HL-60 (cell line): ENCODE measurements at places on chromosomes 2 and 18.

GRCh38 chr18:74114116-74114515, 33.5 kb downstream of the FBXO15 start:
- DNase-seq, result no peak

DNA sequence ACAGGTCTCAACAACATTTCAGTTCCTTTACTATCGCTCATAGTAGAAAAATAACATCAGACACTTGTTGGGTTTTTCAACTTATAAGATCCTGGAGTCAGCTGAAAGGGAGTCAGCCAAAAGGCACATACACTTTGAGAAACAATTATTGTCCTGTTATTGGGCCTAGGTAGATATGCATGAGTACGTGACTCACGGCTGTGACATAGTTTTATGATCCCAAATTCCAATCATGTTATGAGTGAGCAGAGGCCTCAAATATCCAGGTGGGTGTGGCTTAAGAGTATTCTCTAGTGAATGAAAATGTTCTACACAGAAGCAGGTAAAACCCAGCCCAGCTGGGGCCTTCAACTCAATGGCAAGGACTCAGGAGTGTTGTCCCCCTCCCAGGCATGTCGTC, 27.2 kb downstream of the SERPINB8 start:
- no peak for DNase-seq

DNA sequence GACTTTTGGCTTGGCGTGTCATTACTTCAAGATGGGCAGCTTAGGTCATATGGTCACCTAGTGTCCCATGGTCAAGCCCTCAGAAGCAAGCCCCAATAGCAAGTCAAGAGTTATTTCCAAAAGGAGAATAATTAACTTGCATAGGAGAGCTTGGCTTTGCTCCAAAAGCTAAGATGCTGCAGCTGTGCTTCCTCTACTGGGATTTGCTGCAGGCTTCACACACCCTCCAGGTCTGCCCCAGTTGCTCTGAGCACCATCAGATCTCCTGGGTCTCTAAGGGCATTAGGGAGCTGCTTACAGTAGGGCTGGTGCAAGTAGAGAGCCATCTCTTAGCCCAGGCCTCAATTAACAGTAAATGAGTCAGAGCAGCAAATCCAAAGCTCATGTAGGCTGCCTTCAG, 46.6 kb downstream of the THUMPD2 start:
- no peak for DNase-seq

GRCh38 chr18:3806656-3807055, 356.7 kb downstream of the TGIF1 start:
- no peak for DNase-seq

DNA sequence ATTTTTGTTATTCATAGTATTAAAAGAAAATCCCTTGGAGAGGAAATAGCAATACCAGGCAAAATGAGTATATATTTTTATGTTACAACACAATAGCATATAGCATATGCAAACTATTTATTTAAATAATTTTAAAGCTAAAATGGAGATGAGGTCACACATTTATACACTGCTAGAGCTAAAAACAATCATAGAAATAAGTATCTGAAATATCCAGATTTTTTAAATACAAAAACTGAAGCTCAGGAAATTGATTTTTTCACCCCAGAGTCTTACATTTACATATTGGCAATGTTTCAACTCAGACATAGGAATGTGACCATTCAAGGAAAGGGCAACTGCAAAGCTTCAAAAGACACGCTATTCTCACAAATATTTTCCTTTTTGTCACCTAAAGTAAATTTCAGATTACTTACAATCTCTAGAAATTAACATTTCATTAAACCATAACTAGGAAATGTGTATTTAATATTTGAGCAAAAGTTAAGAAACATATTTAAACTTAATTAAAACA, 8.9 kb downstream of the TFPI start:
- DNase-seq, result no peak

DNA sequence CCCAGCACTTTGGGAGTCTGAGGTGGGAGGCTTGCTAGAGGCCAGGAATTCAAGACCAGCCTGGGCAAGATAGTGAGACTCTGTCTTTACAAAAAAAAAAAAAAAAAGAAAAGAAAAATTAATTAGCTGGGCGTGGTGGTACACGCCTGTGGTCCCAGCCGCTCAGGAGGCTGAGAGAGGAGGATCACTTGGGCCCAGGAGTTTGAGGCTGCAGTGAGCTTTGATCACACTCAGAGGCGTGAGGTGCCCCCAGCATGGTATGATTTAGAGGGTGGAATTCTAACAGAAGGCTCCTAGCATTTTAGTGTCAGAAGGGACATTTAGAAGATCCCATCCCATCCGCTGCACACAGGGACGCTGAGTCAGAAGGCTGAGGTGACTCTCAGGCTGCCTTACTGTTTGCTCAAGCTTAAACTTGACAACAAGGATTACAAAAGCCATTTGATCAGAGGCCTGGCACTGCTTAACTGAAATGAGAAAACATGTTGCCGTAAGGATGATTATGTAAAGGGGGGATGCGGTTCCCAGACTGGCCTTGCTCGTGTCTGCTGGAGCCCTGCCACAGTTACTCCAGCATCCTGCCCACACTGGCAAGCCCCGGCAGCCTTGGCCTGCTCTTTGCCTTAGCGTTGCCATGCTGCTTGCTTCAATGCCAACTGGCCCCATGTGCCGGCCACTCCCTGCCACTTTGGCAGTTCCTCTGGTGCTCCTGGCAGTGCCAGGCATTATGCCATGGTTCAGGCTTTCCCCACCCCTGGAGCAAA, 45.6 kb upstream of the SLC1A4 start:
- DNase-seq, result no peak

- no peak for DNase-seq
Measured at GRCh38 chr2:10564876-10565445, 116.8 kb upstream of the ODC1 start.

DNA sequence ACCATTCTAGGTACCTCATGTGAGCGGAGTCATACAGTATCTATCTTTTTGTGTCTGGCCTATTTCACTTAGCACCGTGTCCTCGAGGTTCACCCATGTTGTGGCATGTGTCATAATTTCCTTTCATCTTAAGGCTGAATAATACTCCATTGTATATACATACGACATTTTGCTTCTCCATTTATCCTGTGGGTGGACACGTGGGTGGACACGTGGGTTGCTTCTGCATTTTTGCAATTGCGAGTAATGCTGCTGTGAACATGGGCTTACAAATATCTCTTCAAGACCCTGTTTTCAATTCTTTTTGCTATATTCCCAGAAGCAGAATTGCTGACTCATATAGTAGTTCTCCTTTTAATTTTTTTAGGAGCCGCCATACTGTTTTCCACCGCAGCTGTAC, 243.6 kb upstream of the EPAS1 start:
- DNase-seq, result no peak

DNA sequence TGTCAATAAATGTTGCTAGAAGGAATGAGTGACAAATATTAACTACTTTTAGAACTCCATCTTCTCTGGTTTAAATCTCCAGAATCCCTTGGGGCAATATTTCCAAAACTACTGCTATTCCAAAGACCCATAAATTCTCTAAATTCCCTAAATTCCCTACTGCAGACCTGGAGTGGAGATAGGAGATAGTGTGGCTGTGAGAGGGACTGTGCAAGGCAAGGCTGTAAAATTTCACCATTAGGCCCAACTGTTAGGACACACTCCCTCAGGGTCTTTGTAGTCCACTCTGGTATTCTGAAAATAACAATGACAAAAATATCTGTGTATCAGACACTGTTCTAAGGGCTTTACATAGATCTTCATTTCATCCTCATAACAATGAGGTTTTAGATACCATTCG, 67.9 kb downstream of the MYL12B start:
- DNase-seq, result no peak

DNA sequence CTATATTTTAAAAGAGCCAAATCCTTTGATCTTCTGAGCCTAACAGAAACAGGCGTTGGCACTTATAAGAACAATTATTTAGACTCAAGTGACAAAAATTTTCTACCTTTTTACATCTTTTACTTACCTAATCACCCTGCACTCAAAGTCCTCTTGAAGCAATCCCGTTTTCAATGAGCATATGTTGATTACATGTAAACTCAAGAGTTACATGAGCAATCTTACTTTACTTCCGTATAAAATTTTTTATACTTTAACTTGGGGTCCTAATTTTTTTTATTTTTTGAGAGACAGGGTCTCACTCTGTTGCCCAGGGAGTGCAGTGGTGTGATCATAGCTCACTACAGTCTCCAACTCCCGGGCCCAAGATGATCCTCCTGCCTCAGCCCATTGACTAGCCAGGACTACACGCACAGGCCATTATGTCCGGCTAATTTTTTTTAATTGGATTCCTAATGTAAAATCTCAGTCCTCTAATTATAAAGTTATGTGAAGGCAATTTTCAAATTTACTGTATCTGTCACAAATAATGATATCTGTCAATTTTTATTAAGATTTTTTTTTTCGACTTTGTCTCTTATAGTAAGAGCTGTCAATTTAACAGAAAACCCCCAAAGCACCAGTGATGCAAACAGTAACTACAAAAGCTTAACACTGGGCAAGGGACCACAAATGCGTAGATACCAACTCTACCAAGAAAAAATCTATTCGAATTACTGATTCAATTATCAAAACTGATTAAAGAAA, 19.1 kb upstream of the STPG4 start:
- no peak for DNase-seq

GRCh38 chr18:51614033-51614432, 416.6 kb upstream of the MEX3C start:
- no peak for DNase-seq

DNA sequence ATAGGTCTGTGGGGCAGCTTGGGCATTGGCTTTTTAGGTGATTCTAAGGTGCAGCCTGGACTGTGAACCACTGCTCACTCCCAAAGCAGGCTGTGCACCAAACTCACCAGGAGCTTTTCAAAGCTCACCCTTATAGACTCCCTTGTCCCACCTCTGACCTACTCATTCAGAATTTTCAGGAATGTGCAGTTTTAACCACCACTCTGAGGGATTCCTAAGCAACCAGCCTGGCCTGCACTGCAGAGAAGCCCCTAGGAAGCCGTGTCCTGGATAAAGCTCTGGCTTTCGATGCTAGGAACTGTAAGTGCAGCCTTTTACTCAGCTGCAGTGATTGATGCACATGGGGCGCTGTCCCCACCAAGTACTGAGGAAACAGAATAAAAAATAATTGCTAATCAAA, 33.0 kb downstream of the MRO start:
- no peak for DNase-seq

- no peak for DNase-seq
Measured at GRCh38 chr2:81235601-81236000, 931.0 kb upstream of the LRRTM1 start.

DNA sequence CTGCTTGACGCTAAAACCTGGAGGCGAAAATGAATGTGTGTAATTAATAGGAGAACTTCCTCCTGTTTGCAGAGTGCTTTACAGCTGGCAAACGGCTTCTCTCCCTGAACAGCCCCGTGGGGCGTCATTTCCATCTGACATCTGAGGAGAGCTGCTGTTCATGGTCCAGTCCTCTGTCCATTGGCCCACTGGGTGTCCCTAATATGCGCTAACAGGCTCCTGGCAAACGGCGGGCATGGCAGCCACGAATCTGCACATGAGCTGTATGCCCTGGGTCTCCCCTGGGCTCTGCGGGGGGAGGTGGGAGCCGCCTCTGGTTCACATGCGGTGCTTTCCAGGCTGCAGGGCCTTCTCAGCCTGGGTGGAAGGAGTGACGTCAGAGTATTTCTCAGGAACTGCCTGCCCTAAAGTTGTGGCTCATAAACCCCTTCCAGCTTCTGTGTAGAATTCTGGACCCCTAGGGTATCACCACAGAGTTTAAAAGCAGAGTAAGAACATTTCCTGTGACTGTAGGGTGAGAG, 73.2 kb downstream of the LRRFIP1 start:
- DNase-seq, result peak; percentile 72

DNA sequence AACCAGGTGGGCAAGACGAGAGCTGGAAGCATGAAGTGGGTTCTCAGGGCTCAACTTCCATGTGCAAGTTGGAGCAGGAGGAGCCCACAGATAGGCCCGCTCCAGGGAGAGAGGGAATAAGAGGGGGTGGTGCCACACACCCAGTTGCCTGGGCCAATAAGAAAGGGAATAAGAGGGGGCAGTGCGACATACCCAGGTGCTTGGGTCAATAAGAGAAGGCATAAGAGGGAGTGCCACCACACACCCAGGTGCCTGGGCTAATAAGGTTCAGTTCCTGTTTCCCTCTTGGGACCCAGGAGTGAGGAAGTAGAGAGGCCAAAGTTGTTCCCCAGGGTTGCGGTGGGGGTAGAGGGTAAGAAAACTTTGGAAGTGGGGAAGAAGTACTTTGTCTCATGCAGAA, 127.5 kb downstream of the LAMA3 start:
- DNase-seq, result no peak

DNA sequence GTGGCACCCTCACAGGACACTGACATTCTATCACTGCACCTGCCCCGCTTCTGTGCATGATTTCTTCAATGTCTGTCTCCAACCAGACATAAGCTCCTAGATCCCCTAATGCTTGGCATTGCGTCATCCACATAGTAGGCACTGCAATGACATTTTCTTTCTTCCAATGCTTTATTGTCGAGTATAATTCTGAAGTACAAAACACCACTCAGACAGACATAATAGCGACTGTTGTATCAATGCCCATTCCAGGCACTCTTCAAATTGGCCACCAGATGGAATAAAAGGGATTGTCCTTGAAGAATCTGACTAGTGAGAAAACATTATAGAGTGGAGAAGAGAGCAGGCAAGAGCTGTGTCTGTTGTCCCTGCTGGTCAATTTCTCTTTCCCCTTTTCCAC, 89.0 kb downstream of the LPIN1 start:
- DNase-seq, result no peak

- no peak for DNase-seq
Measured at GRCh38 chr2:144890828-144891227, 370.9 kb upstream of the ZEB2 start.

GRCh38 chr18:31498574-31499524, 872 bp downstream of the DSG2 start:
- DNase-seq, result no peak

DNA sequence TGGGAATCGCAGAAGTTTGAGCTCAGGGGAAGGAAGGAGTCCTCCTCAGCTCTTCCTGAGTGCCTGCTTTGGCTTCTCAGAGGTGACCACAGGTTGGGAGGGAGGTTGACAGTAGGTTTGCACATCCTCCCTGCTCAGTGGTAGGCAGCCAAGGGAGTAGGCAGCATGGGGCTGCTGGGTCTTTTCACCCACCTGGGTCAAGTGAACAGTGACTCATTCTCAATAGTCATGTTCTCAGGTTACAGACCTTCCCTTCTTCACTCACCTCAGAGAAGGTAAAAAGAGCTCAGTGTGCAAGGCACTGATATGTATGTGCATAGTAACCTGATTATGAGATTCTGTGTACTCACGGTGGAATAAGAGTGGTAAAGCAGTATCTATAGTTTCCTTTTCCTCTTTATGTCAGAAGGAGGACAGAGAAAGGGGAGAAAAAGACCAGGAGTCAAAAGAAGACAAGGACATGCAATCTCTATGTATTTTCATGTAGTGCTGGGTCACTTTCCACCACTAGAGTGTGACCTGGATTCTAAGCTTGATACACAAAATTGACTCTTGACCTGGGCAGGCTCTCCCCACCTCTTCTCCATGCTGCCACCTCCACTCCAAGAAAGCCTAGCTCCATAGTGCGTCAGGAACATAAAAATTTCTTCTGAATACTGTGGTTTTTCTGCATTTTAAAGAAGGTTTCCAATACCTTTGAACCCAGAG, 36.5 kb upstream of the ASNSD1 start:
- no peak for DNase-seq
